Stimulated activated CD4-positive, alpha-beta T cell treated with anti-CD3 and anti-CD28 coated beads, Interleukin-15, amount 100 ng/mL, for 1 hour (primary cell): ENCODE measurements at places on chromosomes 5 and 9.

DNA sequence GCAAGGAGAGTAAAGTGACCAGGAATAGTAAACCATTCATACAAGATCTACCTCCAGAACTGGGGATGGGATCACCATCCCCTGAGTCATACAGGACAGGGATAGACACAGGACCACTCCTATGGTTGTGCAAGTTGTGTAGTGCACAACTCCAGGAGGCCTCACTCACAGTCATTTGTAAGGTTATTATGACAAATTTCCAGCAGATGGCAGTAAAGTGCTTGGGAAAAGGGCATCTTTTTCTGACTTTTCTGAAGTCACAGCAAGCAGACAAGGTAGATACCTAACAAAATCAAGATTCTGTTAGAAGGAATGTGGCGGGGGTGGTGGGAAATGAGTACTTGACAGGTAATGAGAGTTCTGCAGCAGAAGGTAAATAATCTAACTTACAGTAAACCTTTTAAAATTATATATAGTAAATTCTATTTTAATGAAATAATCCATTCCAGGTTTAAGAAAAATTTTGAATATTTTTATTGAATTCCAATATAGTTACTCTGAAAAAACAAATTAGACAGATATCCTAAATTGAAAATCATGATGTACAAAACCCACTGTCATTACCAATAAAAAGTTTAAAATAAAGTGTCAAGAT is 16.7 kb upstream of the KIF27 start:
- DNase-seq, result no peak

GRCh38 chr5:6491196-6491918 is 42.7 kb downstream of the UBE2QL1 start:
- no peak for DNase-seq

GRCh38 chr9:95762322-95762721 is 113.2 kb upstream of the ERCC6L2 start:
- DNase-seq, result no peak

GRCh38 chr5:2170761-2171160 is 288.0 kb upstream of the IRX4 start:
- no peak for DNase-seq

DNA sequence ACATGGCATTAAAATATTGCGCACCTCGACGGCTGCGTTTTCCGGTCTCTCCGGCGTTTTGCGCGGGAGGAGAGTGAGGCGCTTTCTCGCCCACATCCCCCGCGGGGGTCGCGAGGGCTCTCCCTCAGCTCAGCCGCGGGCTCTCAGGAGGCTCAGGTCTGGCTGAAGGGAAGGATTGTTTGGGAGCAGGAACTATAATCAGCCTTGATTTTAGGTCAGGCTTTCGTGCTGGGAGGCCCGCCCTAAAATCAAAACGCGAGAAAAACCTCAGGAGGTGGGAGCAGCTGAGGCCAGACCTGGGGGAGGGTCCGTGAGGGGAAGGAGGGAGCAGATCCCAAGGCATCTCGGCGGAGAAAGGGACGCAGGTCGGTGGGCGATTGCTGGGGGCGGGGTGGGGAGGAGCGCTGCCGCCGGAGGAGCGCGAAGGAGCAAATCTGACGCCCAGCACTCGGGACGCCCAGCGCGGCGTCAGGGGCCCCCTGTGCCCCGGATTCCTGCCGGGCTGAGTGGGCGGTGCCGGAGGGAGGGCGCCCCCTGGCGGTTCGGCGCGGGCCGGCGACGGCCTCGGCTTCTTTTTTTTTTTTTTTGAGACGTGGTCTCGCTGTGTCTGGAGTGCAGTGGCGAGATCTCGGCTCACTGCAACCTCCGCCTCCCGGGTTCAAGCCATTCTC is 18.7 kb upstream of the RNF130 start:
- peak; percentile 73 for DNase-seq

DNA sequence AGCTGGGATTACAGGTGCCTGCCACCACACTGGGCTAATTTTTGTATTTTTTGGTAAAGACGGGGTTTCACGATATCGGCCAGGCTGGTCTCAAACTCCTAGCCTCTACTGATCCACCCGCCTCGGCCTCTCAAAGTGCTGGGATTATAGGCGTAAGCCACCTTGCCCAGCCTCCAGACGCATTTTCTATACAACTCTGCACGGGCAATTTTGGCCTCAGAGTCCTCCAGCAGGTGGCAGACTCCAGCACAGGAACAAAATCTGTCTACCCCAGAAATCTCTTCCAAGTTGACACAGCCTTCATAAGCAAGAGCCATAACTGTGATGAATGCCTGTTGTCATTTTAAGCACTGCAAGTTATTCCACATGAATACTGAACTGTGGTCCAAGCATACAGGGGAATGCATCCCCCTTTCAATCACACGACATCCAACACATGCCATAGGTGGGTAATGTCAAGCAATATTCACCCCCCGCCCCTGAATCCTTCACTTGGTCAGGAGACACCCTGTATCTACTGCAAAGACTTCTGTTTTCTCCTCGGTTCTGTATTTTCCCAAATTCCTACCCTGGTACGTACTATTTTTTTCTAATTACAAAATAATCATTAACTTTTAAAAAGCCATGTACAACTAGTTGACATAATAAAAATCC is 50.8 kb downstream of the ALDH7A1 start:
- no peak for DNase-seq

DNA sequence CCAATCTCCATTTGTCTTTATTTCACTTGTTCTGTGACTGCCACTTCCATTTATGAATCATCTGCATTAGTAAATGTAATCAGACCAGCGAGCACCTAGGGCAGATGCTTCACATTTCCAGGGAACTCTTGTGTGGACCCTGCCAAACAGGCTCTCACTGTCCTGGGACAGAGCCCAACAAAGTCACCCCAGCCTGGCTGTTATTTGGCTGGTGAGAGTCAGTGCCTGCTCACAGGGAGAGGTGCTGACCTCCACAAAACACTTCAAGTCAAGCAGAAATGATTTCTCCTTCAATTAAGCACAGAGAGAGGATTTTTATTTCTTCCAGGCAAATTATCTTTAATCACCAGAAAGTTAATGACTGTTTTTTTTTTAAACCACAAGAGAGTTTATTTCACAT is 568.0 kb downstream of the MTRR start:
- no peak for DNase-seq

- no peak for DNase-seq
Measured at GRCh38 chr9:105608721-105609598, 51.0 kb downstream of the FKTN start.

- no peak for DNase-seq
Measured at GRCh38 chr9:73152953-73153352, 1.3 kb downstream of the ANXA1 start.

DNA sequence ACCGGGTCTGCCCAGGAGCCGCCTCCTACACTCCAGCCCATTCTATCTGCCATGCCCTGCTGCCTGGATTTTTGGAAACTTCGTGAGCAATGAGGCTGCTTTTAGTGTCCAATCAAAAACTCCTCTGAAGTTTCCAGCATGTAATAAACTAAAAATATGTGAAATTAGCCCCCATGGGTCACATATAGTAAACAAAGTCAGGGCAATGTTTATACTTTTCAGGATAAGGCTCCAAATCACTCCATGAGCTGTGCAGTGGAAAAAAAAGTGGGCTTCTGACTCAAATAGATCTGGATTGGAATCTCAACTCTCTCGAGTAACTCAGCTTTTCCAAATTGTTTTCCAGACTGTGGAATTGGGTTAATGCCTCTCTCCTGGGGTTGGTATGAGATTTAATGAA is 68.2 kb downstream of the PIK3R1 start:
- no peak for DNase-seq

DNA sequence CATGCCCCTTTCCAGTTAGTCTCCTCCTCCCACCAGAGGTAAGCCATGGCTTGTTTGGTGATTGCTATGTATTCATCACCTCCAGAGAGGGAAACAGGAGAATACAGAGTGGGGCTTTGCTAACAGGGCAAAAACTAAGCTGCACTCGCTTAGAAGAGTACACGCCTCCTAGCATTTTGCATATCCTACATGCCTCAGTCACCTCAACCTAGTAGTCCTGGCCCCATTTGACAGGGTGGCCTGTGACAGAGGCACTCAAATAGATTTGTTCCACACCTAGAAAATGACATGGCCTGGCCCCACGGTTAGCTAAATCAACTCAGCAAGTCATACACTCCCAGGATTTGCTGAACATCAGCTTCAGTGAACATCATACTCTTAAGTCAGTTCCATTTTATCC is 90.7 kb downstream of the CYFIP2 start:
- DNase-seq, result no peak

DNA sequence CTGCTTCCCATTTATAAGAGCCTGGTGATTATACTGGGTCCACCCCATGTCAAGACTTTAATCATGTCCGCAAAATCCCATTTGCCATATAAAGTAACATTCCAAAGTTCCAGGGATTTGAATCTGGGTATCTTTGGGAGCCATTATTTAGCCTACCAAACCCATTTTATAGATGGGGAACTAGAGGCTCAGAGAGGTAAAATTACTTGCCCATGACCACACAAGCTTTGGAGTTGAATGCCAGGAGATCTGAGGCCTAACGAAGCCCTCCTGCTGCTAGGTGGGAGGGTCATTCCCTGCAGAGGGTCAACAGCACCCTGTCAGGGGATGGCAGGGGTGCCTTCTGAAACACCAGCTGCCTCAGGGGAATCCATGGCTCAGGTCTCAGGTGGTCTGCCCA is 13.0 kb upstream of the AKNA start:
- DNase-seq, result no peak

GRCh38 chr5:130112246-130112645 is 208.0 kb downstream of the CHSY3 start:
- no peak for DNase-seq

GRCh38 chr5:132485641-132486317 is 4.8 kb downstream of the IRF1 start:
- DNase-seq, result no peak

- DNase-seq, result no peak
Measured at GRCh38 chr5:84642795-84643194, 258.1 kb upstream of the EDIL3 start.

GRCh38 chr5:55908804-55909203 is 57.6 kb downstream of the IL31RA start:
- no peak for DNase-seq

GRCh38 chr9:109789971-109790370 is 10.0 kb downstream of the PALM2AKAP2 start:
- DNase-seq, result no peak
